ENCODE measurements at places on chromosomes 11 and 22.

- DNase-seq = no peak
Measured at GRCh38 chr11:6427516-6427915, 8.6 kb upstream of the APBB1 start.

DNA sequence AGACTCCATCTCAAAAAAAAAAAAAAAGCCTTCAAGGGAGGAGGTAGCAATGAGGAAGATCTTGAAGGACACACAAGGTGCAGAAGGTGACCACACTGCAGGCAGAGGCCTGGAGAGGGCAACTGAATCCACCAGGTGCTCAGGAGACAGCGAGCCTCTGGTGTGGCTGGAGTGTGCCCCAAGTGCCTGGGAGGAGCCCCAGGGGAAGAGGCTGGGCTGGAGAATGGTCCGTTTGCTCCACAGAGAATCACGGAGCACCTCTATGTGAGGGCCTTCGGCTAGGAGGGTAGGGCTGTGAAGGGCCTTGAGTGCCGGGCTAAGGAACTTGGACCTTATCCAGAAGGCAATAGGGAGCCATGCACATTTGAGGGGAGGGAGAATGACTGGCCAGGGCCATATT lies 50.3 kb downstream of the ARRB1 start:
- no peak for DNase-seq

DNA sequence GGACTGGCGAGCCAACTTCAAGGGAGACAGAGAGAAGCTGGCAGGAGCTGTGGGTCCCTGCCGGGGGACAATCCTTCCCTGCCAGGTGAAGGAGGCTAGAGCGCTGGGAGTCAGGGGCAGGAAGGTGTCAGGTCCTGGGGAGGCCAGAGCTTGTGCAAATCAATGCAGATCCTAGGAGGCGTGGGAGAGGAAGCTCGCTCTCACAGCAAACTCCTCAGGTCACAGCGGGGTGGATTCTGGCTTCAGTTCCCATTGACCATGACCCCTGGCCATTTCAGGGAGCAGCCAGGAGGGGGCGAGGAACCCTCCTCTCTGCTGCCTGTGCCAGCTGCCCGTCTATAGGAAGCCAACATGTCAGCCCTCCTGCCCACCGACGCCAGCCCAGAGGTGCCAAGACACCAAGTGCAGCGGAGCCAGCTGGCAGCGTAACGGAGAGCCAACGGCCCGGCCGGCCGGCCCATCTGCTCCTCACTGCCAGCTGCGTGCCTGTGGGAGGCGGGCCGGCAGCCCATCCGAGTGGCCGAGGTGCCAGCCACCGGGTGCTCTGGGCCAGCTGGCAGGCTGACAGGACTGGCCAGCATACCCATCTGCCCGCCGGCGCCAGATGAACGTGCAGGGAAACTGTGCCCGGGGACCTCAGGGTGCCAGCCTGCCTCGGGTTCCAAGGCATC lies 374.8 kb downstream of the MIAT start:
- no peak for DNase-seq

DNA sequence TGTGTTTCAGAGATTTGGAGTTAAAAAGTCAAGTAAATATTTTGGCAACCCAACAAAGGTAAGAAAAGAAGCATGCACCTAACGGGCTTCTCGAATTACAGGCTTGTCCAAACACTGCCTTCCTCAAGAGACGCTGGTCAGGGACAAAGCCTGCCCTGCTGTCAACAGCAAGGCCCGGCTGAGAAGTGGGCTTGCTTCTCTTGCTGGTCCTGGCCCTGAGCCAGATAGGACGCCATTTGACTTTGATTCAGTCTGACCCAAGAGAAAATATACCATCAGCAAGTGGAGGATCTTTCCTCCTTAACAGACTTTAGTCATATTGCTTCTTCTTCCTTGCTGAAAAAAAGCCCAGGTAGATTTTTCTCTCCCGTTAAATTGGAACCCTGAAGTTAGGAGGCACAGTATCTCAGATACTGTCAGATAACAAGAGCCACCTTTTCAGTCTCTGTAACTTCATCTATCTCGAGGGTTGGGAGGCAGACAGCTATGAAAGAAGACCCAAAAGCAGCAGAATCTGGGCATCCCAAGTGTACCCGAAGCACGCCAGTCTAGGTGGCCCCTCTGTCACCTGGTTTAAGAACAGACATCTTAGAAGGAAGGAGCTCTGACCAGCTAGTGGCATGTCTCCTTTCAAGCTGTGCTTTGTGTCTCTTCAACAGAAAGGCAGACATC lies 57.5 kb downstream of the C22orf31 start:
- DNase-seq = no peak

DNA sequence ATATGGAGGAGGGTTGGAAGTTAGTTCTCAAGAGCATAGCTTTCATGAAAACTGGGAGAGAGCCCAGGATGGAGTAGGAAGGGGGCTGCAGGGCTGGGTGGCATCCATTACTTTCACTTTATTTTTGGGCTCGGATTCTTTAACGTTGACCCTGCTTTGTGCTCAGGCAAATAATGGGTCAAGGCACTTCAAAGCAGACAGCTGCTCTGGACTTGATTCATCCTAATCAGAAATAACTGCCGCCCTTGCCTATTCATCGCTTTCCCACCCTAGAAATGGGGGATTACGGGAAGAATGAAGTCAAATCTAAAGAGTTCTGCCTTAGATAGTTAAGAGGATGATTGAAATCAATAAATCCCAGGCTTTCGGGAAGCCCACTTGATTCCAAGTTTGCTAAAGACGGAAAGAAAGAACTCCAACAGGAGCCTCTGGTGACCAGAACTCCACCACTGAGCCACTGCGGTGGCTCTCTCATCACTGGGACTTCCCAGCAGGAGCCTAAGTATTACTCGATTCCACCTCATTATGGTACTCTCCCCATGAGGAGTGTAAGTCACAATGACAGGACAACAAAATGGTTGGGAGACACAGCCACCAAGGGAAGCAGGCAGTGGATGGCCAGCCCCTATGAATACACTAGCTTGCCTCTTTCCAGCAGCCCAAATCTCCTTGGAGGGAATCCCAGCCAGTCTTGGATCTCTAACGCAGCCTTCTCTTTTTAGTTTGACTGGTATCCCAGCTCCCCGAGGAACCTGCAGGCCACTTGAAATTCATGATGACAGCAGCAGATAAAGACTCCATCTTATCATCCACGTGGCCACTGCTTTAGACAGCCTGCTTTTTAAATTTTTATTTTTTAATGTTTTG lies 815.5 kb downstream of the NTM start:
- DNase-seq = no peak

GRCh38 chr11:69131644-69132300 lies 24.0 kb upstream of the SMIM38 start:
- DNase-seq = no peak

- peak; percentile 11 for DNase-seq
Measured at GRCh38 chr22:28299753-28300152, 379.9 kb downstream of the TTC28 start.

- DNase-seq = no peak
Measured at GRCh38 chr11:110376021-110376420, 53.7 kb upstream of the FDX1 start.

DNA sequence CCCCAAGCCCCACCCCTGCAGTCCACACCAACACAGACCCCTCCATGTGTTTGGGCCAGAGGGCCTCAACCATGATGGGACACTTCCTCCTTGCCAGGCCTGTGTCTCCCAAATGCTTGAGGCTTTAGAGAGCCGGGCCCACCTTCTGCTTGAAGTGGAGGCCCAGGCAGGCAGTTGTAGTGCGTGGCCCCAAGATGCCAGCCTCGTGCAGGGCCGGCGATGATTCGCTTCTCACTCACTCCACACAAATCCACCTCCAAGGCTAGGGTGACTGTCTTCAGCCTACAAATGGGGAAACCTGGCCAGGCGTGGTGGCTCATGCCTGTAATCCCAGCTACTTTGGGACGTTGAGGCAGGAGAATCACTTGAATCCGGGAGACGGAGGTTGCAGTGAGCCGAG lies 5.7 kb downstream of the PRR5 start:
- DNase-seq = no peak

GRCh38 chr11:13225038-13226001 lies 52.3 kb upstream of the BMAL1 start:
- no peak for DNase-seq

DNA sequence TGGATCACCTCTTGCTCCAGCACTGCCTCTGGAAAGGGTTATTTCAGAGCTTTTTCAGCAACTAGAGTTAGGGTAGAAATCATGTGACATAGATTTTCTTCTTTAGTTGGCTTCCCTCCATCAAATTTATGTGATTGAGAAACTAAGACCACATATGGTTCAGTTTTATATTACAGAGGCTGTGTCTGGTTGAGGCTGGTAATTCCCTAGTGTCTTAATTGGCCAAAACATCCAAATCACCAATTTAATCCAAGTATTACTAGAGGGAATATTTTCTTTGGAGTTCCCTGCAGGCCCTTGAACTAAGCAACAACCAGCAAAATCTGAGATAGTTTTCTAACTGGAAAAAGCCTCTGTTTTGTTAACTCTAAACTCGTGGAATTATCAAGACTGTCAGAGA lies 136.3 kb downstream of the ARHGAP42 start:
- no peak for DNase-seq

DNA sequence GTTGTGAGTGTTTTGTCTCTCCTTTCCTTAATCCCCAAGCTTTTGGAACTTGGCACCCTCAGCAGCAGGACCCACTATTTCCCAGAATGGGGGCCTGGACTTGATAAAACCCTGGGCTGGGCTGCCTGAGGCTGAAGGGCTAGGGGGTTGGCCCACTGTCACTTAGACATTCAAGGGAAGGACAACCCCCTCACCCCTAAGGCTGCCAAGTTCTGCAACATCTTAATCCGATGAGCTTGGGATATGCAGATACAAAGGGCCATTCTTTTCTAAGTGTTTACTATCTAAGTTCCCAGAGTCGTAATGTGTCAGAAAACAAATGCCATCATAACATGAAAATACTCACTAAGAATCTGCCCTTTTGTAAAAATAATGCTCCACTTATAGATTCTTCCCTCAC lies 42.9 kb downstream of the IRAG1 start:
- no peak for DNase-seq

DNA sequence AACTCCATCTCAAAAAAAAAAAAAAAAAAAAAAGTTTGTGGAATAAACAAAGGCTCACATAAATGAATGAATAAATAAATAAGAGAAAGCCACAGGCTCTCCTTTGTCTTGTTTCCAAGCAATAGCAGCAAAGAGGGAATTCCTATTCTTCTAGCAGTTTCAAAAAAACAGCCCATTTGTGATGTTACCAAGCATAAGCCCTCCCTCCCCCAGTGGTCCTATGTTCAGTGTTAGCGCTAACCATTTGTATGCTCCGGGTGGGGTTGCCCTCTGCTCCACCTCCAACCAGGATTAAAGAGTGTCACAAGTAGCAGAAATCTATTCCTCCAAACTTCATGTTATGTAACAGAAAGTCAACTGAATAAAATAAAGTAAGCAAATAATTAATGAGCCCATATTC lies 1215.0 kb upstream of the TENM4 start:
- no peak for DNase-seq

DNA sequence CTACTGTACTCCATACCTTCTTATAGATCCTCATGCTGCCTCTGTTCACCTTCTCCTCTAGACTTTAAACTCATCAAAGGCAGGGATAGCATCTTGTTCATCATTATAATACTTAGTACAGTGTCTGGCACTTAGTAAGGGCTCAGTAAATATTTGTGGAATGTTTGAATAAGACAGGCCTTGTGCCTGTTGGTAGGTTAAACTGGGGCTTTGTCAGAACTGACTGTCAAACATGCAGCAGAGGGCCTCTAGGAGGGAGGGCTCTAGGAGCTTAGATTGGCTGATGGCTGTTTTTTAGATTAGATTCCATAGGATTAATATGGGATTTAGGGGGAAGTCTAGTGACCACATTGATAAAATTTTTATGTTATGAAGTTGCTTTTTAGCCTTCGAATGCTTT lies 70.8 kb downstream of the RNF169 start:
- DNase-seq = no peak

DNA sequence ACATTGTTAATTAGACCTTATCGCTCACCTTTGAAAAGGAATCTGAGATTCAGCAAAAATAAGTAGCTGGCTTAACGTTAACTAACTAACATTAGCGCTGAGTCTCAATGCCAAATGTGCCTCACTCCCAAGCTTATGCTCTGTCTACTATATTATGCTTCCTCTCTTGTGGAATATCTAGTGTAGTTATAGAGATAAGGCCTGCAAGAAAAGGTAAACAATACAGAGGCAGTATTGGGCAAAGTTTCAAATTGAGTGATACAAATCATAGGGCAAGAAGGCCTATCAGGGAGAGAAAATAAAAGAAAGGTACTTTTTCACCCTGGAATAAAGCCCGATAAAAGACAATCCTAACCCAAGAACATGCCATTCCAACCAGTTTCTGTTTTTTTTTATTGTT lies 61.6 kb upstream of the SLC17A6 start:
- DNase-seq = no peak

DNA sequence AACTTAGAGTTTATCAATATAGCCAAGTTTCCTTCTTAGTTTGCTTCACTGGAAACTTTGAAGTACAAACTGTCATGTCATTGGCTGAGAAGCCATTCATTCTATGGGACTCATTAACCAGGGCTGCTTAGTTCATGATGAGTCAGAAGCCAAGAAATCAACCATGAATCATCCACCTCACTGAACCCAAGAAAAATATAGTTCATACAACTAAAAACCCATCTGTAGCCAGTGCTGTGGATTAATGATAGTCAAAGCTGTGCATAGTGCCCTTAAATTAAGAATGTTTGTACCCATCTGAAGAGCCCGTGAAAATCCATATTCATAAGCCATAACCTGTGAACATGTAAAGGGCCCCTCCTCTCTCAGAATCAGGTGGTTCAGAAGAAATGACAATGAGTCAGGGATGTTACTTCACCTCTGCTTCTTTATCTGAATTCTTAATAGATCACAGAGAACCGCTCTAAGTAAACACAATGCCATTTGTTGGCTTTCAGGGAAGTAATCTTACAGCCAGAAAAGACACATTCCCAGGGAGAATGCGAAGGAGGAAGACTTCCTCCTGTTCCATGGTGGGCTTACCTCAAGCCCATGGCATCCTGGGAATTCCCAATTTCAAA lies 25.4 kb downstream of the MMP20 start:
- DNase-seq = peak; percentile 90

DNA sequence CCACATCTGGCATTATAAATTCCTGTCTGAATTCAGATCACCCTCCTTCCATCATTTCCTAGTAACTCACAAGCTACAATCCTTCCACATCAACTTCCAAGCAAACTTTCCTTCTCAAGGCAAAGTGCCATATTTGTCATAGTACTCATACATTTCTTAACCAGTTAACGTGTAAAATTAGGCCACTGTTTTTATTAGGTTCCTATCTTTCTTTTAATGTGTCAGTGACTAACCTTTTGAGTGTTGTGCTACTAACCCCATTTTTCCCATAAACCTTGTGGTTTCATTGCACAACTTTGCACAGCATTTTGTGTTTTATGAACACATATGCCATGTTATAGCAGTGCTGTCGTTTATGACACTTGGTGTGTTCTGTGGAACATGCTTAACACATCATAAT lies 90.1 kb downstream of the KIF18A start:
- DNase-seq = no peak

- no peak for DNase-seq
Measured at GRCh38 chr11:64466115-64466718, 107.3 kb downstream of the RPS6KA4 start.

DNA sequence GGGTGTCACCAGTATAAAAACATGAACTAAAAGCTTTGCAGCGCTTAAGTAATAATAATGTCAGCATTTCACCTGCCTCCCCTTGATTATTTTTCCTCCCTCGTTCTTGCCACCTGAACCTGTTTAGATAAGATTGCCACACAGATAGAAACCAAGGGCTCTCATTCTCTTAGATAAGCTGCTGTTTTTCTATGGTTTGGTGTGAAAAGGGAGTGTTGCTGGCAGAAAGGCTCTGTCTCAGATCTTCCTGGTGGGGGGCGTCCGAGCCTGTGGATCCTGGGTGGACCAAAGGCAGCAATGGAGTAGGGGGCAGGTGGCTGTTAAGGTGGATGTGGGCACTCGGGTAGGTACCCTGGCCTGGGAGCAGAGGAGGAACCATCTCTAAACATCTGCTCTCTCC lies 147.5 kb downstream of the ST3GAL4 start:
- DNase-seq = no peak
